ENCODE measurements at places on chromosomes 7 and 10. TPM values are rescaled to one million over a fixed set of nuclear protein-coding genes. Genes with fewer than 3 reads are reported as not detected.

HHEX gene
- total RNA-seq, result 2.0 TPM

FRMD4A gene
- total RNA-seq, result not detected

FKBP9 gene
- 77.2 TPM for total RNA-seq

TSPAN33 gene
- 1.6 TPM for total RNA-seq

SPDYE2 gene
- total RNA-seq, result not detected

MYL7 gene
- total RNA-seq, result not detected
